ENCODE measurements at places on chromosomes 2 and 18.

DNA sequence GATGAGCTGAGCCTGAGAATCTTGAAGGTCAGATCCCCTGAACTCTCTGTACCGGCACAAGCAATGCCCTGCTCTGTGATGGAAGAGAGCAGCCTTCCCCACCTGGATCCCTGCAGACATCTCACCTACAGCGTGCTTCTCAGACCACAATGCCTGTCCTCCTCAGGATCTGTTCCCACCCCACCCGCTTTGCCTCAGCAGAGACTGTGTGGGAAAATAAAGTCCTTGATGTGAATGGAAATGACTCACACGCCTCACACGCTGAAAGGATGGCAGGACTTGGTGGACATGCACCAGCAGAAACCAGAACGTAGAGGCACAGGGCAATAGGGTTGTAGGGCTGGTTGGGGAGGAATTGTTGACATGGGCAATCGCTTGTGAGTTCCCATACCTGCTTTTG is 117.9 kb upstream of the POU3F3 start:
- DNase-seq: no peak

GRCh38 chr18:22628795-22629510 is 211.2 kb upstream of the CTAGE1 start:
- DNase-seq: no peak

- DNase-seq: no peak
These were observed 92.5 kb downstream of the ZFP36L2 start for GRCh38 chr2:43133708-43134570.

DNA sequence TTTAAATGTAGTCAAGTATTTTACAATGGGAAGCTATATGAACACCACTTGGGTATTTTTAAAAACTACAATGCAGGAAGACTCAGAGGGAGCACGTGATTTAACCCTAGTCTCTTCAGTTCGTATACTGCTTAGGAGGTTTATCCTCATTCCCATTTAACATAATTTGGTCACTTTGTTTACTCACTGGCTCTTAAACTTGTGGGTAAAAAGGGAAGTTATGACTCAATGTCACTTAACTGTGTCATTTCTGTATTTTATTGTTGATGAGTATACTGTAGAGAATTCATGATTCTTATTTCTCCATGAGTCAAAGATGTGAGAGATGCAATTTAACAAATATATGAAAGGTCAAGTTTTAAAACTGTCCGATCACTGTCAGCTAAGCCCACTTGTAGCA is 48.2 kb downstream of the SLC66A3 start:
- no peak for DNase-seq

DNA sequence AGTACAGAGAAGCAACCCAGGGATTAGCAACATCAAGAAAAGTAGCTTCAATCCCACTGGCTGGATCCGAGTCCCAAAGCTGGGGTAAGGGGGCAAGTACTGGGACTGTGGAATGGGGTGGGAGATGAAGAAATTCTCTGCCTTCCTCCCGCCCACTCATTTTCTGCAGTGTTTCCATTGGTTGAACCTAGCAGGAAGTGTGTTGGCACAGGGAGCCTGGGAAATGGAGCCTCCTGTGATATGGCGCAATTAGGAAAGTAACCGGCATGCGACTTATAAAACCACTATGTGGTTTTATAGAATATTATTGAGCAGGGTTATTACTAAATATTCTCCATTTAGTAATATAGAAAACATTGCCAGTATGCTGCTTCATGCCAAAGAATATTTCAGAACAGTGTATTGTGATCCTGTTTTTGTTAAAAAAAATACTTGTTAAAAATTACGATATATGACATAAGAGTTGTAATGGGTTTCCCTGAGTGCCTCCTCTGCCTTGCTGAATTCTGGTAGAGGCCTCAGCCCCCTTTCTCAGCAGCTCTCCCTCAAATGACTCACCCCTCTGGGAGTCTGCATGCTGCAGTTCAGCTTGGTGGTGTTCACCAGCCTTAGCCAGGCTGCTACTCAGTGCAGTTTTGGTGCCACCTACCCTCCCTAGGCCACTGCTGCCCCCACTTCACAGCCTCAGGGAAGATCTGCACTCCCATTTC is 60.5 kb downstream of the HK2 start:
- DNase-seq: no peak

DNA sequence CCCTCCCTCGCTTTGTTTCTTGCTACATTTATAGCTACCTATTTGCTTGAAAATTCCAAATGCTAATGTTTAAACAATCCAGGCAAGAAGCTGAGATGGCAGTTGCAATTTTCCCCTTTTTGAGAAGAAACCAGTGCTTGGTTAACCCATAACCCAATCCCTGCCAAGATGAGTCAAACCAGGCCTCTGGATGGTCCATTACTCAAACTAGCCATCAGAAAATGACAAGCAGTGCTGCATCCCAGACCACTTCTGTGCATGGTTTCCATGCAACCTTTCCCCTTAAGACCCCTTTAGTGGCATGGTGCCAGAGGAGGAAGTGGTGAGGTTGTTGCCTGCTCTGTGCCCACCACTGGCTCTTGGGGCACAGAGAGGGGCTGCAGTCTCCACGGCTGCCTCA is 131.2 kb upstream of the RMP24 start:
- no peak for DNase-seq

DNA sequence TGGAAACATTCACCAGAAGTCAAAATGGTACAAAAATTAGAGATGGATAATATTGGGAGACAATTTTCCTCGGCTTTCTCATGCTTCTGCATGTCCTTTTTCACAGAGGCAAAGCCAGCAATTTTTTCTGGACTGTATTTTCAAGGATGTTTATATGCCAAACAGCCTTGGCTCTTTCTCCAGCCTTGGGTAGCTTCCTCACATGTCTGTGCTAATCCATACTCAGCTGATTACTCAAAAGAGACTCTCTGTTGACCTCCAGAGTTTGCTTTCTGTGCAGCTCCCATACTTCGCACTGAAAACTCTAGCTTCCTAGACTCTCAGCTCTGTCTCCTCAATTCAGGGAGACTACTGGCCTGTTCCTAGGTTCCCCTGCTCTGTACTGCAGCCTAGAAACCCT is 10.6 kb downstream of the C18orf63 start:
- no peak for DNase-seq

DNA sequence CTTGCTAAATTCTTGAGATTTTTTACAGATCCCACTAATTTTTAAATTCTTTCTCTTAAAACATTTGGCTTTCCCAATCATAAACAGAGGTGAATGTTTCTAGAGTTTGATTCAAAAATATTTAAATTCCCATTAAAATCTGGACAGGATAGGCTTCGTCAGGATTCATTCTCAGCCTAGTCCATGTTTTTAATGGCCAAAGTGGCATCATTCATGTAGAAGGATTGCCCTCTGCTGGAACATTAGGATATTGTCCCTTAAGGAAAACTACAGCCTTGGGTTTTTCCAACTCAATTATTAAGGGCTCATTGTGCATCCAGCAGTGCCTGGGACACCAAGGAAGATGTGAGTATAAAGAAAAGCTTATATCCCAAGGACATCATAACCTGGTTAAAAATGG is 71.7 kb downstream of the TPGS2 start:
- peak; percentile 25 for DNase-seq

GRCh38 chr2:71990122-71990521 is 157.5 kb downstream of the CYP26B1 start:
- no peak for DNase-seq

- no peak for DNase-seq
These were observed 203.8 kb downstream of the TNS1 start for GRCh38 chr2:217798743-217799562.

DNA sequence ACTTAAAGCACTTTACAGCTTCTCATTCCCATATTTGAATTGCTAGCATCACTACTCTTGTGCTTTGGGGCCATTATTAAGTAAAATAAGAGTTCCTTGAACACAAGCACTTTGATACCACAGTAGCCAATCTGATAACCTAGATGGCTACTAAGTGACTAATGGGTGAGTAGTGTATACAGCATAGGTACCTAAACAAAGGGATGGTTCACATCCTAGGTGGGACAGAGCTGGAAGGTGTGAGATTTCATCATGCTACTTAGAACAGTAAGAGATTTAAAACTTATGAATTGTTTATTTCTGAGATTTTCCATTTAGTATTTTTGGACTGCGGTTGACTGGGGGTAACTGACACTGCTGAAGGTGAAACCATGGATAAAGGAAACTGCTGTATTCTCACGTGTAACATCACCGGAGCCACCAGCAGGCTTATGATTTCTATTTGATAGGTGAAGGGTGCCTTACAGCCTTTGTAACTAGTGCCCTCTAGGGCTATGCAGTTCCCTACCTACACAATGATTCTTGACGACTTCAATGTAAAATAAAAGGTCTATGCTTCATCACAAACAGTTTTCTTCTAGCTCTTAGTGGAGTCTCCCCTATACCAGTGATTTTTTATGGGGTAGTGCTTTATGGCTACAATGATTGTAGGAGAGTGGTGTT is 22.1 kb upstream of the CRIM1 start:
- DNase-seq: no peak

GRCh38 chr2:138777996-138778395 is 2.2 kb downstream of the NXPH2 start:
- peak; percentile 87 for DNase-seq

DNA sequence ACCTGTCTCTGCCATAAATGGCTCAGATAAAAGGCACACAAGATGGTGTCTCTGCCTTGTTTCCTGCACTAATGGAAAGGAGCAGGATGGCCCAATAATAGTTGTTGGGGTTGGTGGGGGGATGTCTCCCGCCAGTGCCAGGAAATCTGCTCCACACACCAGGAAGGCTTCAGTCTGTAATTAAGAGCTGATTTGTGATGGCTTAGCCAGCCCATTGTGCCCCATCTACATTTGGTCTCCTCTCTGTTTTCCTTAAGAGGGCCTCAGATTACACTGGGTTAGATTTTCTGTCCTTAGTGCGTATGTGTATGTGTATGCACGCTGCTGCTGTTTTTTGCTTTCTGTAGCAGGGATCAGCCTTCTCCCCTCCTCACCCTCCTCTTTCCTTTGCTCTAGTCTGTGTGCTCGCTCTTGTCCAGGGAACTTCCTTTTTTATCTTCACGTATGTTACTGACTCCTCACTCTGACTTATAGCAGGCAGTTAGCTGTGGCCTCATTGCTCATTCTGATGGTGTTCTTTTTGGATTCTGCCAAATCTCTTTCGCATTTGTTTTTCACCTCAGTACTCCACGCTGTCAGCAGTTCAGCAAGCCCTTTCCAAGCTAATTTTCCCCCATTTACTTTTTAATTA is 33.4 kb upstream of the MGAT5 start:
- DNase-seq: no peak

- DNase-seq: no peak
These were observed 4.6 kb downstream of the AGXT start for GRCh38 chr2:240873098-240873788.

DNA sequence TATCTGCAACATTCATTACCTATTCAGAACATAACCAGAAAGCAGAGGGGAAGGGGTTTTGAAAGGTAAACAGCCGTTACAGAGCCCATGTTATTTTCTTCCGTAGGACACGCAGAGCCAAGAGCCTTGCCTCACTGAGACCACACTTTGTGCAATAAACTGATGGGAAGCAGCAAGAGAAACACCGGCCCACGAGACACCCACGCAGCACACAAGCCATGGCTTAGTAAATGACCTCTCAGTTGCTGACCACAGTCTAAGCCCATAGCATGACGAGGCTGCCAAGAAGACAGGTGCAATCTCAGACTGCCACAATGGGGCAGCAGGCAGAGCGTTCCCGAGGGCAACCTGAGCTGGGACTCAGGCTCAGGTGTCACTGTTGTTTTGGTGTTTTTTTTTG is 59.6 kb downstream of the CABYR start:
- DNase-seq: no peak

DNA sequence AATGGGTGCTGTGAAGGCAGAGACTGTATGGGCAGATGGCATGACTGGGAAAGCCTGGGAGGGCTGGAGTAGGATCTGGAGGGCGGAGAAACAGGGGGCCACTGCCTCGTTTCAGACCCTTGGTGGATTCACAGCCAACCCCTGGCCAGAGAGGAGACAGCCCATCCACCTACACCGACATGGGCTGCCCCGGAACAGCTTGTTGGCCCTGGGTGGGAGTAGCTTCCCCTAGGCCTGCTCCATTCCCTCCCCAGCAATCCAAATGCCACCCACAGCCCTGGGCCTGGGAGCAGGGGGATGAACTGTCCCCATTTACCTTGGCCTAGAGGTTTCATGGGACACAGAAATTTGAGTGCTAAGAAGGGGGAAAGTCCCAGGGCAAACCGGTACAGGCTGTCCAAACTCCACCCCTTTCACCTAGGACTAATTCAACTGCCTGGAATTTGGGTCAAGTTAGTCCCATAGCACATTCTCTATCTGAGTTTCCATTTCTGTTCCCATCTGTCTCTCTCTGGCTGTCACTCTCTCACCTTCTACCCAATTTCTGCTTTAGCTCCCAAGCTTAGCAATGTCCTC is 37.0 kb downstream of the LBH start:
- no peak for DNase-seq

DNA sequence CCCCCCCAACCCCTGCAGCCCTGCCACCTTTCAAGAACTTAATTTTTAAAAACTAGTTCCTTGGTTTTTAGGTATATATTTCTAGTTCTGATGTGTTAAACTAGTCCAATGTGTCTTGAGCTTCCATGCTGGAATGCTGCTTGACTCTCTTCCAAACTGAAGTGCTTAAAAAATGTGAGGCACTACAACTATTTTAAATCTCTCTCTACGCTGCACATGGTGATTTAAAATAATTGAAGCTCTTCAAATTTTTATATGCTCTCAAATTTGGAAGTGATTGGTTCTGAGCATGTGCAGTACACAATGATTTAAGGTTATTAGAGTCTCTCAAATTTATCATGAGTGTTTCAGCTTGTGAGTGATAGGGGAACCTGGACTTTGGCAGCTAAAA is 192.6 kb upstream of the ZEB2 start:
- DNase-seq: no peak

DNA sequence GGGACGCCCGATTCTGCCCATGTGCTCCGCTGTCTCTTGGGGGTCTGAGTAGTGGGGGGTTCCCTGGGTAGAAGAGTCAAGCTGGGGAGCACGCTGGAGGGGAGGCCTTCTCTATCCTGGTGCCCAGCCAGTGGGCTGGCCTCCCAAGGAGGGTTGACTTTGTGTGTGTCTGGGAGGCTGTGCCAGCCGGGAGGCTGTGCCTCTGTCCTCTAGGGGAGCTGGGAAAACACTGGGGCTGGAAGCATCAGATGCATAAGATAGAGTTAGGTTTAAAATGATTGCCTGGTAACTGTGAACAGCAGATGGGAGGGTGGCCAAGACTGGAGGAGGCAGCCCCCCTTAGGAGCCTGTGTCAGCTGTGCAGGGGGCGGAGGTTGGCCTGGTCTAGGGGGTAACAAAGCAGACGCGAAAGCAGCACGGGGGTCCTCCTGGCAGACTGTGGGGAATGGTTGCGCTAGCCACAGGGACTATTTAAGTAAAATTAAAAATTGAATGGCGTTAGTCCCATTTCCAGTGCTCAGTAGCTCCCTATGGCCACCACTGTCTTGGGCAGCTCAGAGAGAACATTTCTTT is 1.3 kb downstream of the ING5 start:
- no peak for DNase-seq

DNA sequence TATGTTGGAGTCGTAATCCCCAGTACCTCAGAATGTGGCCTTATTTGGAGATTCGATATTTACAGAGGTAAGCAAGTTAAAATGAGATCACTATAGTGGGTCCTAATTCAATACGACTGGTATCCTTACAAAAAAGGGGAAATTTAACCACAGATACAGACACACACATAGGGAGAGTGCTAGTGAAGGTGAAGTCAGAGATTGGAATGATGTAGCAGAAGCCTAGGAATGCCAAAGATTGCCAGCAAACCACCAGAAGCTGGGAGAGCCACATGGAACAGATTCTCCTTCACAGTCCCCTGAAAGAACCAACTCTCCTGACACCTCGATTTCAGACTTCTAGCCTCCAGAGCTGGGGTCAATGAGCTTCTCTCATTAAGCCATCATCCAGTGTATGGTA is 17.7 kb upstream of the ACTR3 start:
- DNase-seq: peak; percentile 48

GRCh38 chr18:9322744-9323143 is 11.8 kb upstream of the TWSG1 start:
- DNase-seq: no peak

Data from kidney glomerular epithelial cell (primary cell).